ENCODE measurements at places on chromosomes 7 and 10.

GRCh38 chr10:51892965-51893658, 193.7 kb upstream of the CSTF2T start:
- no peak for DNase-seq

- no peak for DNase-seq
Measured at GRCh38 chr10:2861632-2862210, 205.6 kb upstream of the PFKP start.

GRCh38 chr10:100046021-100046486, 35.6 kb downstream of the CPN1 start:
- peak; percentile 65 for DNase-seq

GRCh38 chr7:42097752-42098151, 139.3 kb downstream of the GLI3 start:
- peak; percentile 78 for DNase-seq

GRCh38 chr7:119711104-119711503, 561.9 kb upstream of the KCND2 start:
- DNase-seq, result no peak

GRCh38 chr7:87774690-87775089, 101.5 kb downstream of the SLC25A40 start:
- DNase-seq, result no peak

GRCh38 chr10:120950051-120950561, 98.9 kb downstream of the WDR11 start:
- DNase-seq, result peak; percentile 7

DNA sequence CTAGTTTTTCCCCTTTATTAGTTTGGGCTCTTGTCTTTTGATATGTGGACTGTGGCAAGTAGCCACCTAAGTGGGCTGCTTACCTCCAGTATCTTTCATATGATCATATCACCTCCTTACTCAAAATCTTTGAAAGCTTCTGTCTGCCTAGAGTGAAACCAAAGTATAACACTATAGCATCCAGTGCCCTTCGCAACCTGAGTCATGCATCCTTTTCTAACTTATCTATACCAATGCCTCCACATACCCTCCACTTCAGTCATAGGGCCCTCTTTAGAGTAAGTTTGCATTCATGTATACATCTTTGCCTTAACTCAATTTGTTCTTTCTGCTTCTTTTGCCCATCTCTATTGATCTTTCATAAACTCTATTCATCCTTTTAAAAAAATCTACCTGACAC, 15.7 kb upstream of the MACC1 start:
- no peak for DNase-seq

DNA sequence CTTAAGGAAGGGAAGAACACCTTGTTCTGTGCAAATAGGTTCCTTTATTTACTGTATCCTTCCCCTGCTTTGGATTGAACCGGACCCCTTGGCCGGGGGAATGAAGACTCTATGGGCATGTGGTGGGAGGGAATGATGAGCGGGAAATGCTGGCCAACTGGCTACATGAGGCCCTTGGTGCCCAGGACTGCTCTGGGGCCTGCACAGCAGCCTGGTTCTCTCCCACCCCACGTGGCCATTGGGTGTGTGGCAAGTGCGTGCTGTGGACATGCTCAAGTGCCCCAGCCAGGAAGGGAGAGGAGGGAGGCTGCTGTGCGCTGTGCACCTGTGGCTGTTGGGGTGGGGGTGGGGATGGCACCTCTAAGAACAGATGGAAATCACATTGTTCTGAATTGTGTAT, 917.0 kb upstream of the GHITM start:
- no peak for DNase-seq

DNA sequence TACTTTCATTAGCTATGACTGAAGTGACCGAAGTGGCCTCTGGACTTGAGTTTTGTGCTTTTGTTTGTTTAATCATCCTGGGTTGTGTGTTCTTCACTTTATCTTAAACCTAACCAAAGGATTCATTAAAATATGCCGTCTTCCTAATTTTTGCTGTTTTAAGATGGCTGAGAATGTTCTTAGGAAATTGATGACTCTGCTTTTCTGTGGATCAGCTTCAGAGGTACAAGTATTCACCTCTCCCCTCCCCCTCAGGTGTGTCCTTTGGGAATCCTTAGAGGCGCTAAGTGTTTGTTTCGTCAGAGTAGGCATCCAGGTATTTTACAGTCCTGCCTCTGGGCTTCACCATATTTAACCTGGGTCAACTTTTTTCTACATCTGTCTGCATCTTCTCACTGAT, 1.1 kb downstream of the CCDC126 start:
- no peak for DNase-seq

DNA sequence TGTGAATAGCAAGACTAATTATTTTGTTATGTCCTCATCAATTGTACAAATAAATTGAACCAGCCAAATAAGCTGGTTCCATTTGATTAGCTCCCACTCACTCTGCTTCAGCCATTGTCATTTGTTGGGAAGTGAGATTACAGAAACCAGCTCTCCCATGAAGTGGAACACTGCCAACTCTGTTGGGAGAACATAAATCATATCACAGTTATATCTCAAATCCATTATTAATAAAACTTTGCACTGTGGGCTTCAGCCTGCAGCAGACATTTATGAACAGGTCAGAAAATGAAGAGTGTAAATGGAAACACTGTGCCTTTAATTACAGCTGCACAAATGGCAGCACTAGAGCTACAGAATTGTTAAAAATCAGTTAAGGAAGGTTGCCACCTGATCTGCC, 46.7 kb upstream of the TEX47 start:
- no peak for DNase-seq

DNA sequence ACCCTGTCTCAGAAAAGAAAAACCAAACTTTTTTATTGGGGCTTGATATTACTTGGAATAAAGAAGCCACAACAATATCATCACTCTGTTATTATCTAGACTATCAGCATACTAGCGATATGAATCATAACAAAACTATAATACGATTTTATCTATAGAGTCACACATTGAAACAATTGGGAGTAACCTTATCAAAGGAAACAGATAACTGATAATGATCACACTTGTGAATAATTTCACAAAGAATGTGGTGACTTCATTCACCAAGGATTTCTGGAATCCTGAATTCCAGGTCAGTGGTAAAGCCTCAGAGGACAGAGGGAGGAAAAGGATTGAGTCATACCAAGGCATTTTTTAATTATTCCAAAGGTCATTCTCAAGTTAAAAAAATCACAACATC, 32.1 kb upstream of the NMT2 start:
- DNase-seq, result peak; percentile 55

DNA sequence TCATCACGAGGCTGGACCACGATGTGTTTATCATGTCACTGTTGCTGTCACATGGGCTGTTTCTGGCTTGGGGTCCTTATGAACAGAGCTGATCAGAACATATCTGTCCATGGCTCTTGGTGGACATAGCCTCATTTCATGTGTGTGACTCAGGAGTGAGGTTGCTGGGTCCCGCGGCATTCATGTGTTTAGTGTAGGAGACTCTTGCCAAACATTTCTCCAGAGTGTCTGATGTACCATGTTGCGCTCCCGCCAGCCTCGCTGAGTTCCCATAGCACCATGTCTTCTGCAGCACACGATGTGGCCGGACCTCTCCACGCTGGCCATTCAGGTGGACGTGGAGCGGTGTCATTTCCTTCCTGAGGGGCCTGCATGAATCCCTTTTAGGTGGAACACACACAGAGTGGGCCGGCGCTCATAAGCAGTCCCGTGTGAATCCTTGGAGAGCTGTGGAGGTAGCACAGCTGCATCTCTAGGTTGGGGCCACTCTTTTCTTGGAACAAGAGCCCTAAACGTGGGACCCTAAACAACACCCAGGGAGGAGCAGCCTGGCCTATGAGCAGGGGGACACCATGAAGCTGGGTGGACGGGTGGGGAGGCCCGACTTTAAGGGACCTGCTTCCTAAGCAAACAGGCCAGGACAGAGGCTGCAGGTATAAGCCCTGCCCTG, 134.6 kb downstream of the LHPP start:
- DNase-seq, result no peak

DNA sequence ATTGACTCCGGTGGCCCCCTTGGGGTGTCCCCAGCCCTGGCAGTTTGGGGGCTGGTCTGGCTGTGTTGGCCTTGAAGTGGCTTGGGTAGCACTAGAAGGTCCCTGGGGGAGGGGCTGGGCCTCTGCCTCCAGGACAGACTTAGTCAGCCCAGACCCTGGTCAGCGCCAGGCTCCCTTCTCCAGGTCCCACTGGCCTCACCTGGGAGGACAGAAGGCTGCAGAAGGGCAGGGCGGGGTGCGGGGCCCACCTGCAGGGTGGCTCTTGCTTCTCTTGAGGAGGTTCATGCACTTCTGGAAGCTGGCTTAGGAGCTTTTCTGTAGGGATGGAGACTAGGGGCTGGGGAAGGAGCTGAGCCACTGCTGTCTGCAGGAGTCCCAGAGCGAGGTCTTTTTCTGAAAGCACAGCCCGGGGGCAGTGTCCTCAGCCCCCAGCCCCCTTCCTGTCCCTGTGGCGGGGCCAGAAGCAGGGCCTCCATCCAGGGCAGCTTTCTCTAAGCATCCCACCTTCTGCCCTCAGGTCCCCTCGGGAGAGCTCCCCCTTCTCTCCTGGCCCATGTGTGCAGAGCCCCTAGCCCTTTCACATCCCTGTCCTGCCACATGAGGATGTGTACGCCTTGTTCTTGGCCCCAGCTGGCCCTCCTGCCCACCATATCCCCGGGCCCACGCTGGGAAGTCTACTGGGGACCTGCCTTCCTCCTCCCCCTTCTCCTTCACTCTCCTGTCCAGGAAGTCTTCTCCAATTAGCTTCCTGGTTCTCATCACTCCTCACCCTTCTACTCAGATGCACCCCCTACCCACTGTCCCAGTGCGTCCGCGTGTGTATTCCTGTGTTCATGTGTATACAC, 11.0 kb downstream of the TBATA start:
- DNase-seq, result no peak

Measured in GM04504 (cell line).